Esophagus muscularis mucosa (tissue), 4 donors: ENCODE measurements at places on chromosomes 13 and 19. TPM values are rescaled to one million over a fixed set of nuclear protein-coding genes. Genes with fewer than 3 reads are reported as not detected.

GRCh38 chr13:94176561-94176960 lies 302.9 kb downstream of the DCT start:
- no peaks in the 10 kb centered on the region for H3K36me3 ChIP-seq
- no peaks in the 10 kb centered on the region for H3K27me3 ChIP-seq
- no peaks in the 10 kb centered on the region for H3K4me1 ChIP-seq
- H3K4me3 ChIP-seq: no peak overlapping the region

GRCh38 chr13:72399351-72399750 lies 328.1 kb downstream of the MZT1 start:
- H3K27me3 ChIP-seq: no peaks in the 10 kb centered on the region
- no peaks in the 10 kb centered on the region for H3K36me3 ChIP-seq
- no peaks in the 10 kb centered on the region for H3K4me1 ChIP-seq
- H3K4me3 ChIP-seq: no peak overlapping the region
- no peak overlapping the region for H3K27ac ChIP-seq

DNA sequence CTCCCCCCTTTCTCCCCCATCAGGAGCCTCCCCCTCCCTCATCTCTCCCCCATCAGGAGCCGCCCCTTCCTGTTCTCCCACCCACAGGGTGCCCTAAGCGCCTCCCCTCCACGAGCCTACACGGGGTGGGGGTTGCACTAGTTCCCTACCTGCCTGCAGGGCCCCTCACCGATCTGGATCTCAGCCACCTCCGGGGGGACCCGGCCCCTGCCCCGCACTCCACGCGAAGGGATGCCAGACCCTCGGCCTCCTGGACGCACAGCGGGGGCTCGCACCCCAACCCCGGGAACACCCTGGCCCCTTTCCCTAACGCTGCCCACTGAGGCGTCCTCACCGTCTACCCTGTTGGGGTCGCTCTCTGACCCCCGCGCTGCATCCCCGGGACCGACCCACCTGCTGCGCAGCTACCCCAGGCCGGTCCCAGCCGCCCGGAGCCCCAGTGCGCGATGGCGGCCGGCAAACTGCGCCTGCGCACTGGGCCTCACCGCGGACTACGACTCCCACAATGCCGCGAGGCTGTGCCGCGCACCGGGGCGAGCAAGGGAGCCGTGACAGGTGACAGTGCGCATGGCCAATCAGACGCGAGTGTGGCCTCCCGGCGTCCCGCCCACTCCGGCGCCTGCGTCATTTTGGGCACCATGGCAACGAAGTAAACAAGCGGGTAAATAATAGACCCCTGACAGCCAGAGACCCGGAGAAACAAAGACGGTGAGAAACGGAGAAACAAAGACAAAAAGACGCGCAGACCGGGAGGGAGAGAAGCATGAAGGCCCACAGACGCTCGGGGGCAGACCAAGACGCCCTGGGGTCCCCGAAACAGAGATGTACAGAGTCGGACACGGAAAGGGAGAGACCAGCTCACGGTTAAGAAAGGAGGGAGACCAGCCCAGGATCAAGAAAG lies at the start of gene ZSCAN18:
TSS of gene ZSCAN18 (minus strand) at position 451 of the 901 bp plus-strand sequence. CDS start 7,964 bp downstream, outside the sequence.
- H3K27ac ChIP-seq: peak within 1 kb of the TSS; percentile 91
- peaks cover 25% of the 10 kb centered on the region for H3K4me1 ChIP-seq
- H3K4me3 ChIP-seq: peak within 1 kb of the TSS; percentile 70
- DNase-seq: peak; percentile 99
- no peaks in the 10 kb centered on the region for H3K27me3 ChIP-seq

DNA sequence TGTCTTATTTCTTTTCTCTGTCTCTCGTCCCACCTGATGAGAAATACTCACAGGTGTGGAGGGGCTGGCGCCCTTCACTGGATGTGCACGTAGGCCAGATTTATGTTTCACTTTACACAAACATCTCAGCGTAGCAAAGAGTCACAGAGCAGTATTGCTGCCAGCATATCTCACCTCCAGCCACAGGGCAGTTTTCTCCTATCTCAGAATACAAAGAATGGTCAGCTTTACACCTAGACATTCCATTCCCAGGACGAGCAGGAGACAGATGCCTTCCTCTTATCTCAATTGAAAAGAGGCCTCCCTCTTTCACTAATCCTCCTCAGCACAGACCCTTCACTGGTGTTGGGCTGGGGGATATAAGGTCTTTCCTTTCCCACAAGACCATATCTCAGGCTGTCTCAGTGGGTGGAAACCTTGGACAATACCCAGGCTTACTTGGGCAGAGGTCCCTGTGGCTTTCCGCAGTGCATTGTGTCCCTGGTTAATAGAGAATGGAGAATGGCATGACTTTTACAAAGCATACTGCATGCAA lies 7.2 kb upstream of the ZNF611 start:
- H3K36me3 ChIP-seq: no peaks in the 10 kb centered on the region
- no peaks in the 10 kb centered on the region for H3K4me1 ChIP-seq
- H3K27ac ChIP-seq: no peak overlapping the region

Gene DNAJC3
- total RNA-seq: 47.1 TPM

- H3K27me3 ChIP-seq: no peaks in the 10 kb centered on the region
- DNase-seq: no peak
- no peak overlapping the region for H3K4me3 ChIP-seq
- H3K36me3 ChIP-seq: peaks cover 50% of the 10 kb centered on the region
- H3K27ac ChIP-seq: no peak overlapping the region
- peaks cover 33% of the 10 kb centered on the region for H3K4me1 ChIP-seq
Observed at GRCh38 chr19:46371371-46371901, 24.5 kb downstream of the PPP5C start.

DNA sequence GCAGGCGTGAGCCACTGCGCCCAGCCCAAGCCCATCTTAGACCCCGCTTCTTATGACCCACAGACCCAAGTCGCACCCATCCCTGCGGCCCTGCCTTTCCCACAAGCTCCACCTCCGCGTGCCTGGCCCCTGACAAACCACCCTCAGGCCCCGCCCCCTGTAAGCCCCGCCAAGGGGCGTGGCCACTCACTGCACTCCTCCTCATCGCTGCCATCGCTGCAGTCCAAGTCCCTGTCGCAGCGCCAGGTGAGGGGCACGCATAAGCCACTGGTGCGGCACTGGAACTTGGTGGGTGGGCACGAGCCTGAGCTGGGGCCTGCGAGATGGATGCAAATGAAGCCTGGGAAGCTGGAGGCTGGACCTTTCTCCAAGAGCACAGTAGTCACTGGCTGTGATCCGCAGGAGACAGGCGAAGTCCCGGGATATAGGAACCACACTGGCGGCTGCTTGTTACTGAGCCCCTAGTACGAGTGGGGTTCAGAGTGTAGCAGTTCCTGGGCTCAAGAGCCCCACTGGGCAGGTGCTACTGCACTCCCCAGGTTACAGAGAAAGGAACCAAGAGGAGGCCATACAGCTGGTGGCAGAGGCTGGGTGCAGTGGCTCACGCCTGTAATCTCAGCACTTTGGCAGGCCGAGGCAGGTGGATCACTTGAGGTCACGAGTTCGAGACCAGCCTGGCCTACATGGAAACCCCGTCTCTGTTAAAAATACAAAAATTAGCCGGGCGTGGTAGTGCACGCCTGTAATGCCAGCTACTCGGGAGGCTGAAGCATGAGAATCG lies 3.1 kb downstream of the CD320 start:
- H3K27me3 ChIP-seq: no peaks in the 10 kb centered on the region
- no peak for DNase-seq
- peaks cover 47% of the 10 kb centered on the region for H3K4me1 ChIP-seq
- peaks cover 21% of the 10 kb centered on the region for H3K36me3 ChIP-seq
- H3K27ac ChIP-seq: no peak overlapping the region

DNA sequence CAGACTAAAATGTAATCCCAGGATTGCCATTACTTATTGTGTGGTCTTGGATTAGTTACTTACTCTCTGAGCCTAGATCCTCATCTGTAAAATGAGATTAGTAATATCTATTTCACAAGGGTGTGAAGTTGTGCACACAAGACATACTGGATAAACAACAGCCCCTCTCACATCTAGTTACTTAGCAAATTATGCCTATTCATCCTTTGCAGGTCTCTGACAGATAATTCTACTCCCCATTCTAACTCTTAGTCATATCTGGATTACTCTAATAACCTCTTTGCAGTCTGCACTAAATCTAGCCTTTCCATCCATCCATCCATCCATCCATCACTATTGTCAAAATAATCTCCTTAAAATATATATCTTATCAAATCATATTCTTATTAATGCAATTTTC lies 12.4 kb downstream of the MTRF1 start:
- H3K36me3 ChIP-seq: peaks cover 30% of the 10 kb centered on the region
- no peak for DNase-seq
- H3K27me3 ChIP-seq: no peaks in the 10 kb centered on the region
- no peak overlapping the region for H3K27ac ChIP-seq

Gene FREM2
- 0.34 TPM for total RNA-seq

DNA sequence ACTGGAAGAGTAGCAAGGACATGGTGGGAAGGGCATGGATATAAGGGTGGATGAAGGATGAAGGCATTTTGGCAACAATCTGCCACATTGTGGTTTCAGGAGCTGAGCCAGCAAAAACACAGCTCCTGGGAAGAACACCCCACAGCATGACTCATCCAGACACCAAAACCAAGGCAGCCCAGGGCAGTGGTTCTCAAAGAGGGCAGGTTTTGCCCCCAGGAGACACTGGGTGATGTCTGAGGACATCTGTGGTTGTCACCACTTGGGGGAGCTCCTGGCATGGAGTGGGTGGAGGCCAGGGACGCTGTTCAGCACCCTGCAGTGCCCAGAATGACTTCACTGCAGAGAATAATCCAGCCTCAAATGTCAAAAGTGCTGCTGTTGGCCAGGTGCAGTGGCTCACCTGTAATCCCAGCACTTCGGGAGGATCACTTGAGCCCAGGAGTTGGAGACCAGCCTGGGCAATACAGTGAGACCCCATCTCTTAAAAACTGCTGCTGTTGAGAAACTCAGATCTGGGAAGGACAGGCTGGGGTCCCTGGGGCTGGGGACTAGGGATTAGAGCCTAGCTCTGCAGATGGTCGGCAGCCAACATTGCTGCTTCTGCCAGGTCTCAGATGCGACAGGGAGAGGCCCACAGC lies 16.1 kb downstream of the ZFR2 start:
- no peak overlapping the region for H3K4me3 ChIP-seq
- H3K4me1 ChIP-seq: no peaks in the 10 kb centered on the region
- no peaks in the 10 kb centered on the region for H3K36me3 ChIP-seq
- H3K27me3 ChIP-seq: no peaks in the 10 kb centered on the region
- no peak for DNase-seq
- H3K27ac ChIP-seq: no peak overlapping the region

Gene ANGPTL8
- total RNA-seq: 2.0 TPM

Gene PRODH2
- total RNA-seq: not detected

DNA sequence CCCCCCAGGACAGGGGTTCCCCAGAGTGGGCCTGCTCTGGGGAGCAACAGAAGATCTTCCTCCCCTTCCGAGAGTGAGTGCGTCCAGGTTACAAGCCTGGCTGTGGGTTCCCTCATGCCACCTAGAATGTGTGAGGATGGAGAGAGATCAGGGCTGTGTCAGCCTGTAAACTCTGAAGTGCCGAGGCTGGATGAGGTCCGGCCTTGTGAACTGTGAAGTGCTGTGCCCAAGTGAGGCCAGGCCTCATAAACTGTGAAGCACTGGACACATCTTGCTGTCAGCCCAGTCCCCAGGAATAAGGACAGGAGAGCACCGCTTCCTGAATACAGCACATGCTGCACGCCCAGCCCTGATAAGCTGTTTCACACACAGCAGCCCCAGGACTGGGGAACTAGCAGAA lies 7.6 kb downstream of the KCNN1 start:
- no peaks in the 10 kb centered on the region for H3K36me3 ChIP-seq
- no peak overlapping the region for H3K4me3 ChIP-seq
- H3K4me1 ChIP-seq: no peaks in the 10 kb centered on the region
- H3K27ac ChIP-seq: no peak overlapping the region
- H3K27me3 ChIP-seq: peaks cover 3% of the 10 kb centered on the region
